Epithelial cell of proximal tubule (primary cell): ENCODE measurements at places on chromosomes 5 and 9. TPM values are rescaled to one million over a fixed set of nuclear protein-coding genes. Genes with fewer than 3 reads are reported as not detected.

DNA sequence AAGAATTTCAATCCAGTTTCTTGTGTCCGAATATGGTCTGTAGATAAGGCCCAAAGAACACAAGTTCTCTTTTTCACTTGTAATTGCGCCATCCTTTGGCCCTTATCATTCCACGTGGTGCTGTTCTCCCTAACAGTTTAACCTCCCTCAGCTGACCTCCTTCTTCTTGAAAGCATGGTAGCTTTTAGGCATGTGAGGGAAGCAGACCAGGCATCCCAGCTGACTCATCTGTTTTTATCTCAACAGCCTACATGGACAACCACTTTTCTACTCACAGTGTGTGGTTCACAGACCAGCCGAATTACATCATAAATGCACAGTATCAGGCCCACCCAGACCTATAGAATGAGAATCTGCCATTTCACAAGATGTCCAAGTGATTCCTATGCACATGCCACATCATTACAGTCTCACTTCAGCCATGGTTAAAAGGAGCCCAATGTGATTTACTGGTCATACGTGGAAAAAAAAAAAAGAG is 26.9 kb upstream of the PLIN2 start:
- peak; percentile 91 for DNase-seq

DNA sequence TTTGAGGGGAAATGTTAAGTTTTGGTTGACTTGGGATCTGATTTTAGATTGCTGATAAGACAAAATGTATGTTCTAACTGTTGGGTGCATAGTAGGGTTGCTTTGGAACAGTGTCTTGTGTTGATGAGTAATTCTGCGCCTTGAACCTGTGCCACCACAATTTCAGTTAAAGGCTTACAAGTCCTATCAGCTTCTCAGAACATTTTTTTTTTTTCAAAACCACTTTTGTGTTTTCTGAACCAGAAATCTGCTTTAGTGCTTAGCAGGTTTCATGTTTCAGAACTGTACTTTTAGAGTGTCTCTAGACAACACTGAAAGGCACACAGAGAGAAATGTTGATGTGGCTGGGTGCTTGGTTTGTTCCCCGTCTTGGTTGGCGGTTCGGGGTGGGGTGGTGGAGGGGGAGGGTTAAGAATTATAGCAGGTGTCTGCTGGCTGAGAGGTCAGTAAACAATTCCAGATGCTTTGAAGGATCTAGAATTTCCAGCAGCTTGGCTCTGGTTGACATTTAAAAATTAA is 84.6 kb downstream of the ANKRD55 start:
- no peak for DNase-seq

DNA sequence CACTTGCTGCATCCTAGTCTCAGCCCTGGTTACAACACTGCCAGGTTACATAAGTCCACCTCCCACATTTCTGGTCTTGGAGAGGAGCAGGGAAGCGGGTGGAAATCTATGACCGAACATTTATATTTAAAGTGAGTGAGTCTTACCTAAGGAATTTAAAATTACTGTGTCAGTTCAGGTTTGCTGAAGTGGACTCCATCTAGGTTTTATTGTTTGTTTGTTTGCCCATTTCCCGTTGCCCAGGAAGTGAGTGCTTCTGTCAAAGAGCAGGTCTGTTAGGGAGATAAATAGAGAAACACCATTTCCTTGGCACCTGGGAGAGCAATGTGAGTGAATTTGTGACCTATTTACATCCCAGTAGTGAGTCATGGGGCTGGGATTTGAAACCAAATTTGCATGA is 179.5 kb downstream of the KIF4B start:
- DNase-seq = no peak

DNA sequence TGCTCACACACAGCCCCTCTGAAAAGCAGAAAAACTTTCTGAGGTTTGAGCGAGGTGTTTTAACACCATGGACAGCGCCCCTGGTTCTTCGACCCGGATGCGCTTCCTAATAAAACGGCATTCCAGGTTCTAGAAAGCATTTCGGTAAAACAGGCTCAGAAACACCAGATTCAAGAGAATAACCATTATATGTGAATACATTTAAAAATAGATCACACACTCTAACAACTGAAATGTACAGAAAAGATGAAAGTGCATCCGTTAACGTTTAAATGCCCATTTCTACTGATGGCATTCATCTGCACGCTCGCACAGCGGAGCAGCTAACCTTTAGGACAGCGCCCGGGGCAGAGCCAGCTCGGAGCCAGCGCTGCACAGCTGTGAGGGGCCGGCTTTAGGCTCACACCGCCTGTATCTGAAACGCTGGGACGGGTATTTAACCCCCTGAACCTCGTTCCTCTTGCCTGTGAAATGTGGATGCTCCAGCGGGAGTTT is 26.3 kb upstream of the TENT4A start:
- peak; percentile 32 for DNase-seq

PDLIM7 gene
- 286 and 420 TPM in 2 replicates for total RNA-seq

DNA sequence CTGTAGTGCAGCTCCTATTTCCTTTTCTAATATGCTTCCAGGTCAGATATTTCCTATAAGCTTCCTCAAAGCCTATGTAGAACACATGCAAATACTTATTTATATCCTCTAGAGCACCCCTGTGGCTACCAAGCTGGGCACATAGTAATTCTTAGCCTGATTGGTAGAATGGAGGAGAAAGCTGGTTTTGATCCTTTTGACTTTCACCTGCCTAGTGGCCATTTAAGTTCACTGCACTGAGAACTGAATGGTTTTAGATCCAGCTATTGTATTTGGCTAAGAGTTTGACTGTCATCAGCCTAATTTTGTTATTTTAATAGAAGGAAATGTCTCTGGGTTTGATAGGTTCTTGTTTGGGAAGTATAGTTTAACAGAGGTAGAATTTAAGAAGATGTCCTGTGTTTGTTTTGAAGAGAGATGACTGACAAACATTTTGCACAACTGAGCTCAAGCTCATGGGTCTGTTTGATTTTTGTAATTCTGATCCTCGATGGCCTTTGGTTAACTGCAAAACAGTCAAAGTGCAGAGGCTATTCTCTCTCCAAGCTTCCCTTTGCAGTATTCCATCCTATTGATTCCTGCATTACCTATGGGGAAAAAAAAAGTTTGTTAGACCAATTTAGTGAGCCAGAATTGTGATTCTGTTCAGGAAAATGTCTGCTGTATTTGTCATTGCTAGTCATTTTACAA is 85.4 kb downstream of the KCNN2 start:
- no peak for DNase-seq

- DNase-seq = no peak
These were observed 72.8 kb downstream of the SHB start for GRCh38 chr9:37995961-37996818.

GRCh38 chr9:9847750-9848149 is 765.1 kb downstream of the PTPRD start:
- no peak for DNase-seq

PCDHGC5 gene
- 0.06 TPM in 1 of 2 replicates, not detected in the other for total RNA-seq

DNA sequence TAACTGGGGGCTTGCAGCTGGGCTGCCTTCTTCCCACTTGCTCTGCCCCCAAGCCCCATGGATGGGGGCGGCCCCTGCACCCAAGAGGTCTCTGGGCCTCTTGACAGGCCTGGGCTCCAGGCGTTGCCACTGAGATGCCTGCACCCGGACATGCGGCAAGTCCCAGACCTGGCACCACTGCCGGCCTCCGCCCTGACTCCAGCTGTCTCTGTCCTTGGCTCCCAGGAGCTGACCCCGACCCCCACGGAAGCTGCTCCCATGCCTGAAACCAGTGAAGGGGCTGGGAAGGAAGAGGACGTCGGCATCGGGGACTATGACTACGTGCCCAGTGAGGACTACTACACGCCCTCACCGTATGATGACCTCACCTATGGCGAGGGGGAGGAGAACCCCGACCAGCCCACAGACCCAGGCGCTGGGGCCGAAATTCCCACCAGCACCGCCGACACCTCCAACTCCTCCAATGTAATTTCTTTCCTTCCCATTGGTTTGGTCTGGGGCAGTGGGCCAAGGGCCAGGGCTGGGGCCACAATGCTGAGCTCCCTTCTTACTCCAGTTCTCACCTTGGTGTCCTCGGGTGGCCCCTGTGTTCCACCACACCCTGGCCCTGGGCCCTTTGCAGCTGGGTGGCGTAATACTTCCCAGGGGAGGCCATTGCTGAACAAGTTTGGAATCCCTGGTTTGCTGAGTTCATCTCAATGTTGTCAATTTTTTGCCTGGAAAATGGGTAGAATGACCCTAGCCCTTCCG is 88.6 kb downstream of the COL5A1 start:
- DNase-seq = no peak

CDH6 gene
- total RNA-seq = 12.5 and 34.9 TPM in 2 replicates

PCDHB9 gene
- not detected in 2 replicates for total RNA-seq
